ENCODE measurements at places on chromosomes 5 and 9.

DNA sequence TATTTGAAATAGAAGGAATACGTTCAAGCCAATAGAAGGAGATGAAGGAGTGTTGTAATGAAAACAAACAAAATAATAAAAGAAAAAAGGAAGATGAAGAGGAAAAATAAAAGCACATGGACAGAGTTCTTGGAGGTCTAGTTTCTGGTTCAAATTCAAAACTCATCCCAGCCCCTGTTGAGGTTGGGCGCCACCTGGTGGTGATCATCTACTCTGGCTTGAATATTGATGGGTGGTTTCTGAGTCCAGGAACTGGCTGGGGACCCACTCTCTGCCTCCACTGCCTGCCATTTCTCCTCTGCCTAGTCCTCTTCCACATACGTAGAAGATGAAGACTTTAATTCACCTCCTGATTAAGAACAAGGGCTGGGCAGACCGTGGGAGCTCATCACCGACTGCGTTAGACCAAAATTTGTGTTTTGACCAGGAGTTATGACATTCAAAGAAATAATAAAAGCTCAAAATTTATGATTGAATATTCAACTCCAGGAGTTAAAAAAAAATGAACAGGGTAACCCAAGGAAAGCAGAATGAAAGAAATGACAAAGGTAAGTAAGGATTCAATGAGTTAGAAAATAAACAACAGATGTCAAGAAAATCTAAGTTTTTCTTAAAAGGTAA lies 99.0 kb upstream of the SLC1A3 start:
- ATAC-seq, result no peak

DNA sequence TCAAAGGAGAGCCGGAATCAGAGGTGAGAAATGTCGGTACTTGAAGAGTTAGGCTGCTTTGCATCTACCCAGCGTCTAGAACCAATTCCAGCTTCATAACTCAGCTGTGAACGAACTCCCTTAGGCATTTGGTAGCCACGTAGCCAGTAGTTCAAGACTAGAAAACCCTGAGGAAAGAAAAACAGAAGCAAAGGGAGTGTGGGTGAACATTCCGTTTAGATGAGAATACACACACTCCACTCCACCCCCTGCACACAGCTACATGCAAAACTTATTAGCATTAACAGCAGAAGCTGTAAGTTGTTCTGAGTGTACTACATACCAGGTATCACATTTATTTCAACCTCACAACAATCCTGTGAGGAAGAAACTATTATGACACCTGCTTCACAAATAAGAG lies 78.3 kb downstream of the SMIM23 start:
- no peak for ATAC-seq

DNA sequence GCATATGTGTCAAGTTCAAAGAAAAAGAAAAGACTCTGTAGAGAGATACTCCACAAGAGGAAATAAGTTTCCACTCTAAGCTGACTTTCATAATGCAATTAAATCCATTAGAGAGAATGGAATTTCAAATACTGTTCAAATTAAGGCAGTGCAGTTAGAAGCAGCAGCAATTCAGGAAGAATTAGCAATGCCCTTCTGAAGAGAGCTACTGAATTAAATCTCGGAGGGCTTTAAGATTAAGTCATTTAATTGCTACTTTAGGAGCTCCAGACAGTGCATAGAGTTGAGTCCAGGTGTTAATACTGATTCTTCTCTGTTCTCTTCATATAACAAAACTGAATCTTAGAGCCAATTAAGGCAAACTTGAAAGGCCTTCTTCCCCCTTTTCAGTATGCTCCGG lies 8.5 kb downstream of the CDH12 start:
- no peak for ATAC-seq

- ATAC-seq, result no peak
Observed at GRCh38 chr5:68734781-68735180, 359.0 kb upstream of the SLC30A5 start.
